ENCODE measurements at places on chromosomes 16 and 17.

DNA sequence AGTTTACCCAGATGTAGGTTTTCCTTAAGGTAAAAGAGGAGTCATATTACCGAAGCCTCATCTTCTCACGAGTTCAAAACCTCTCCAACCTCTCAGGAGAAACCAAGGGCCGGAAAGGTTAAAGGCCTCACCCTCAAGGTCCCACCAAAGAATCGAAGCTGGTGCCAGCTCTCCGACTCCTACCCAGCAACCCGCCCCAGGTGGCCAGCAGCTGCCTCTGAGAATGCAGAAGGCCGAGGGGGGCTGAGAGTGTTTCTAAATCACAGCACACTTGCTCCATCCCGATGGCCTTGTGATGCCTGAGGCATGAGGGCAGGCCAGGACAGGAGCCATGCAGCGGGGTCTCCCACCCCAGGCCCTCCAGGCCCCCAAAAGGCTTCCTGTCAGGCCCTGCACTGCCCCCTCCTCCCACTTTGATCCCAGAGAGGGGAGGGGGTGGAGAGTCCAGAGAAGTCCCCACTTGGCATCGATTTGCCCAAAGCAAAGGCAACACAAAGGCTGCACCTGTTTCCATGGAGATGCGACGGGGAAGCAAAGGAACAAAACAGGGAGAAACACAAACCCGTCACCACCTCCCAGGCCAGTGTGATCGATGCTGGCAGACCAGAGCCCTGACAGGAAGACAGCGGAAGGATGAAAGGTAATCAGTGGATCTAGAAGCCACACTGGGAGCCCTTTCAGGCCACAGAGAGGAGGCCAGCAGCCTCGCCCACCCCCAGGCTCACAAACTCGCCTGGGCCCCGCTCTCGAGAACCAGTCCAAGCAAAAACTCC is 39.0 kb downstream of the CUEDC1 start:
- DNase-seq = no peak

GRCh38 chr17:35915153-35915964 is 15.2 kb downstream of the RDM1 start:
- no peak for DNase-seq

- DNase-seq = no peak
These were observed 3.7 kb downstream of the LMF1 start for GRCh38 chr16:967077-967541.

GRCh38 chr16:56547120-56547948 is 17.5 kb upstream of the MT4 start:
- DNase-seq = no peak

GRCh38 chr17:66671156-66671555 is 163.8 kb upstream of the CACNG5 start:
- no peak for DNase-seq

DNA sequence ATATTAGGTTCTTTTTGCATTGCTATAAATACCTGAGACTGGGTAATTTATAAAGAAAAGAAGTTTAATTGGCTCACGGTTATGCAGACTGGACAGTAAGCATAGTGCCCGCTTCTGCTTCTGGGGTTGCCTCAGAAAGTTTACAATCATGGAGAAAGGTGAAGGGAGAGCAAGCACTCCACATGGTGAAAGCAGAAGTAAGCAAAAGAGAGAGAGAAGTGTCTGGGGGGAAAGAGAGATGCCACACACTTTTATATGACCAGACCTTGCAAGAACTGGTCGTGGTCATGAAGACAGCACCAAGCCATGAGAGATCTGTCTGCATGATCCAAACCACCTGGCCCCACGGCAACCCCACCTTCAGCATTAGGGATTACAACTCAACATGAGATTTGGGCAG is 45.4 kb downstream of the KCNJ16 start:
- DNase-seq = no peak

DNA sequence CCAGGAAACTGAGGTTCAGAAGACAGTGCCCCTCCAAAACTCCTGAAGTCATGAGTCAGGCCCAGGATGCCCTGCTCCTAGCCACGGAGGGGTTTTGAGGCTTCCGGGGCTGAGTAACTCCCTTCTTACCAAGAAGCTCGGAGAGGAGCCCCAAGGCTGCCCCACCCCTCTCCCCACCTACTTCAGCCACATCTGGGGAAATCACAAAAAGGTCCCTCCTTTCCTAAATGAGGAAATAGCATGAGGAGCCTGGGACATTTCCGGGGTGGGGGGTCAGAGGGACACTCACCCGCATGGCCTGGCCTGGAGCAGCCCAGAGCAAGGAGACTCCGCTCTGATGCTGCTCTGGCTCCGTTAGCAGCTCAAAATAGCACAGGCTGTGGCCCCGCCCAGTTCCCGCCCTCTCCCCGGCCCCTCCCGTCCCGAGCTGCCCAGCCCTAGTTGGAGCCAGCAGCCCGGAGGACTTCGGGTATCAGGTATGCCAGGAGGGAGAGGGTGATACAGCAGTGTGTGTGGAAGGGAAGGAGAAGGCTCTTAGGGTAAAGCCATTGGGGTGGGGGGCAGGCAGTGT is 40.1 kb downstream of the MYO18A start:
- DNase-seq = peak; percentile 66

- no peak for DNase-seq
These were observed 178.1 kb upstream of the TOX3 start for GRCh38 chr16:52725043-52725442.

All from stimulated activated CD8-positive, alpha-beta memory T cell treated with anti-CD3 and anti-CD28 coated beads, Interleukin-4, amount 100 ng/mL, for 1 hour (primary cell).